ENCODE measurements at places on chromosomes 1 and 21. TPM values are rescaled to one million over a fixed set of nuclear protein-coding genes. Genes with fewer than 3 reads are reported as not detected.

Gene OR10Z1
- total RNA-seq = not detected

Gene DIP2A
- total RNA-seq = 26.1 TPM

Gene CACHD1
- total RNA-seq = 17.5 TPM

DNA sequence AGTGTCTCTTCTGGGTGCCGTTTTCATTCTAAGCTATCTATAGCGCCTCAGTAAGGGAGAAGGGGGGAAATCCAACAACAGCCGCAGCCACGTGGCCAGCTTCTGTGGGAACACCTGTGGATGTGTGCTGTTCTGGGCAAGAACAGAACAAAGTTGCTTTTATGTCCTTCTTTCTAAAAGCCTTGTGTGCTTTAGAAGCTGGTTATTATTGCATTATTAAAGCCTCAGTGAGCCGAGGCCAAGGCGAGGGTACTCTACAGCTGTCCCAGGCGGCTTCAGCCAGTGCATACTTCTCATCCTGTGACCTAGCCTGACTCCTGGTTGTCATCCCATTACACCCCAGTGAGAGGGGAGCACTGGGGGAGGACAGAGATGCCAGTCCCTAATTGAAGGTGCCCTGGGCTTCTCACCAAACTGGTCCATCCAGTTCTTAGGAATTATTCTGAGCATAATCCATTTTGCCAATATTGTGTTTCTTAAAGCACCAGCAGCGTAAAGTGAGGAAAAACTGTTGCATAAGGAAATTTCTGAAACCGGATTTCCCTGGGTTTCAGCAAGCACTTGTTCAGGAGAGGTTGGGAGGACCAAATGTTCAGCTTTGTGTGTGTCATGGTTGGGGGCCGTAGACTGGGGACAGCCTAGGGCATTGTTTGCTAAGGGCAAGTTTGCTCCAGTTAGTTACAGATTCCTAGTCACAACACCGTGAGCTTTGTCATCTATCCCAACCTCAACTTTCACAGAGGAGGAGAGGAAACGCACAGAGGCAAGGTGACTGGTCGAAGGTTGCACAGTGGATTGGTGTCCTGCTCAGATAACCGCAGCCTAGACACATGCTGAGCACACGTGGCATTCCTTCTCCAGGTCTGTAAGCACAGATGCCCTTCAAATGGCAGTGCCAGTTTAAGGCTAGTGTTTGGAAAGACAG lies 61.0 kb upstream of the ATP1A1 start:
- peak; percentile 19 for DNase-seq

DNA sequence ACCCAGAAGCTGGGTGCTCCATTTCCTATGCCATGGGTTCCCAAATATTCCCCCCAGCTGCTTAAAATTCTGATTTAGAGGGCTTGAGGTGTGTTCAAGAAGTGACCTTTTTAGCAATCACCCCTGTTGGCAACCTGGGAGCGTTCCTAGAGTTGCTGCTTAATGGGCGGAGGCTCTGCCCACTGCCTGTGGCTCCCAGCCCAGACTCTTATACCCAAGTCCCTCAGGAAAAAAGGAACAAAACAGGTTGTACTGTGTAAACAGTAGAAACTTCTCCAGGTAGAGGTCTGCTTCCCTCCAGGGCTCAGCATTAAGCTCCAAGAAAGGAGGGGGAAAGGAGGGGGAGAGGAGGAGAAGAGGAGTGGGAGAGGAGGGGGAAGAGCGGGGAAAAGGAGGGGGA lies 14.6 kb upstream of the TENT5C start:
- no peak for DNase-seq

GRCh38 chr1:119808972-119809550 lies 2.2 kb downstream of the REG4 start:
- peak; percentile 13 for DNase-seq

DNA sequence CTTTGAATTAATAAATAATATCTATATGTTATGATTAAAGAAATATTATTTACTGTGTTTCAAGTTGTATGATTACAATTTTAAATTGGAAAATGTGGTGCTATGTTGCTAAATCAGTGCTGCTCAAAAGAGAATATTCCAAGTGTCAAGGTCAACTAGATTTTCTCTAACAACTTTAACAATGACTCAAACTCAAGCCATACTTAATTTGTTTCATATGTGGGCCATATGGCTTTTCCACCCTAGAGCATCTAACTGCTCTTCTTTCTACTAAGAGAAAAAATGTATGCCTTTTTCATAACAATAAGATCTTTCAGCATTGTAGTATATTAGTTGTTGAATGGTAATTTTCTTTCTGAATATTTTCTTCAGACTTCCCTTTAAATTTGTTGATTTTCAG lies 8.3 kb upstream of the SYT14 start:
- no peak for DNase-seq

- no peak for DNase-seq
Observed at GRCh38 chr1:222709700-222710153, 2.6 kb downstream of the AIDA start.

Data from frontal cortex (tissue), 4 donors.